ENCODE measurements at places on chromosomes 6 and 20.

- DNase-seq, result no peak
Observed at GRCh38 chr6:53544217-53544469, 758 bp downstream of the GCLC start.

GRCh38 chr6:11427723-11428245, 109.8 kb upstream of the TMEM170B start:
- no peak for DNase-seq

- no peak for DNase-seq
Observed at GRCh38 chr6:41451515-41452163, 94.5 kb upstream of the FOXP4 start.

GRCh38 chr6:31079656-31080261, 32.6 kb downstream of the C6orf15 start:
- peak; percentile 58 for DNase-seq

DNA sequence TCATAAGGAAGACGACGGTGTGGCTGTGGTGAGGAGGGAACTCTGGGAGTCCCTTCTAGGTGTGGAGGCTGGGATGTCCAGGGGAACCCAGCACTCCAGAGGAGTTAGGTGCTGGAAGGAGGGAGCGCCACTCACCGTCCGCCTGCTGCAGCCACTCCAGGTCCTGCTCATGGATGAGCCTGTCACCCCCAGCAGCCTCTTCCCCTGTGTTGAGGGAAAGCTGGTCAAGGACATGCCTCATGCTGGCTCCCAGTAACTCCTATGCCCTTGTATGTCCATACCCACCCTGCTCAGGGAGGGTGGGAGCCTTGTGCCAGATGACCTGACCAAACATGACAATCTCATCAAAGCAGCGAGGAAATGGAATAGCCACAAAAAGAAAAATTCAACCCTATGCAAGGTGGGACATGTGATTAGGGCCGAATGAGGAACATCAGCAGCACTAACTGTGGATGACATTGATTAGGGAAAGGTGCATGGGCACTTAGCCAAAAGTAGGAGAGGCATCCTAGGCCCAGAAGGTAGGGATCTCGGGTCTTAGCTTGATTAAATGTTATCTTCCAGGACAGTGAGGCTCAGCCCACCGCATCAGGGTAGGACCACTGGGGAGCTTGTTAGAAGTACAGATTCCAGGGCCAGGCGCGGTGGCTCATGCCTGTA, 3.0 kb downstream of the DNPH1 start:
- DNase-seq, result peak; percentile 11

- DNase-seq, result no peak
Observed at GRCh38 chr6:38480036-38480435, 159.7 kb downstream of the BTBD9 start.

DNA sequence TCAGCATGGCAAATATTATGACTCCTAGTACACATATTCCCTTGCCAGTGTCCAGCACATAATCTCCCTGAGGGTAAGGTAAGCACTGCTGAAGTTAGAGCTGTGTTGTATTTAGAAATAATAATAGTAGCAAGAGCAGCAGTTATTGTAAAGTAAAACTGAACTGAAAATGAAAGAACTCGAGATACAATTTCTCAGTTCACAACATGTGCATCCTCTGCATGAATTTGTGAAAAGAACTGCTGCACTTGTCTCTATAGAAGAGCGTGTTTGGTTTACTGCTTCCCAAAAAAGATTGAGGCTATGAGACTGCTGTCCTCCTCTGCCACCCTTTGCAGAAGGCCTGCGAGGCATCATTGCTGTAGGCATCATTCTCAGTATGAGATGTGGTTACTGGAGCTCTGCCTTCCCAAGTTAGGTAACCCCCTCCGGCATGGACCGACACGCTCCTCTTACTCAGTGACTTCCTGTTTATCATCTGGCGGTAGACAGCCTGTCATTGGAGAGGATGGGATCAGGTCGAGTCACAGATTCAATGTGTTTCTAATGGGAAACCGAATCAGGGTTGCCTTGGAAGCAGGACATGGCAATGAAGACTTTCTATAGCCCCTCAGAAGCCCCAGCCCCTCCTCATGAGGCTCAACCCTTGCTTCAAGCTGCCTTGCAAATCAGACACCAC, 48.1 kb downstream of the SLC24A3 start:
- no peak for DNase-seq

DNA sequence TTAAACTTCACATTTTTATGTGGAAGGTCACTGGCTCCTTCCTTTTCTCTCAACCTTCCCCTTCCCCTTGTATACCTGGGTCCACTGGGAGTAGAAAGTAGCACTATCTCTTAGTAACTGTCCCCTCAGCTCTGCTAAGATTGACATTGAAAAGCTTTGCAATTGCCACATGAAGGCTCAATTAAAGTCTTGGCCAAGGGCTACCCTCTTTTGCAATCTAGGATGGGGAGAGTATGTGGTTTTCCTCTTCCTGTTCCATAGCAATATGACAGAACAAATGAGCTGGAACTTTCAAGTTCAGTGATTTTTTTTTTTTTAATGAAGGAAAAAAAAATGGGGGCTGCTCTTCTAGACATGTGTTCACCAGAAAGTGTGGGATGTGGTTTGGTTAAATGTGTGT, 37.1 kb downstream of the PROKR2 start:
- DNase-seq, result no peak

- no peak for DNase-seq
Observed at GRCh38 chr20:17878912-17879602, 89.5 kb downstream of the SNX5 start.

DNA sequence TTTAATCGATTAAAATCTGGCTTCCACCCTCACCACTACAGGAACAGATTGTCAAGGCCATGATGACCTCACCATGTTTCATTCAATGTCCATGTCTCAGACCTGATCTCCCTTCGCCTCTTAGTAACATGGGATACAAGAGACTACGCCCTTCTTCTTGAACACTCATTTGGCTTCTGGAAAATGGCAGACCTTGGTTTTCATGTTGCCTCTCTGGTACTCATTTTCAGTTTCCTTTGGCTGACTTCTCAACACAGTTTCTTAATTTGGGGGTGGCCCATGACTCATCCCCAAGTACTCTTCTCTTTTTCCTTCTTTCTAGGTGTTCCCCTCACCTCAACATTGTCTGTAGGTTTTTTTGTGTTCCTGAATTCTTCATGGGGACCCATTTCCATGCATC, 22.7 kb downstream of the TMX4 start:
- DNase-seq, result no peak

- DNase-seq, result no peak
Observed at GRCh38 chr6:2749969-2750600, 637 bp downstream of the MYLK4 start.

DNA sequence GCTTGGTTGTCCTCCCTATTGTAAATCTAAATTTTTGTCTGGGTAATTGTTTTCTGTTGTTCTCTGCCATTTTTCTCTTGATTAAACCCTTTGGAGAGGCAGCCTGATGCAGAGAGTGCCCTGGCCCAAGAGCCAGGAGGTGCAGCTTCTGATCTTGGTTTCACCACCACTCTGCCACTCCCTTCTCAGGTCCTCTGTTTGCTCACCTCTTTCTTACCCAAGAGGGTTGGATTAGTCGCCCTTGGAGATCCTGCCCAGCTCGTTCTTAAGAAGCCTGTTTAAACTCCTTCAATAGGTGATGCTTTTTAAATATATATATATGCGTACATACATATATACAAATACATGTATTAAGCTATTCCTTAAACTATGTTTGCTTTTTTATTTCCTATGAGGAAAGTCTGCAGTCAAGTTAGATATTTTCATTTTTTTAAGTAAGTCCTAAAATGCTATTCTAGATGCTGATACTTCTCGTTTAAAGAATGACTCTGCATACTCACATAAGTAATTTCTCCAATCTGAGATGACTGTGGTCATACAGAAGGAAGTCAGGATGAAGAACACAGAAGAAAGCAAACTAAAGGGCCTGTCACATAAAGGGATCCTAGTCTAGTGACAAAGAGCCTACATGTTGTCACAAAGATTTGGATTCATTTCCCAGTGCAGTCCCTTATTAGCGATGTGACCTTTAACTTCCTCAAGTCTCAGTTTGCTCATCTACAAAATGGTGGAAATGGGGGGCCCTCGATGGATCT, 19.9 kb downstream of the TPD52L1 start:
- no peak for DNase-seq

- DNase-seq, result no peak
Observed at GRCh38 chr6:130600880-130601341, 226.3 kb upstream of the SMLR1 start.

GRCh38 chr20:42483730-42484303, 705.9 kb downstream of the PTPRT start:
- DNase-seq, result no peak

GRCh38 chr6:89734526-89734925, 85.1 kb downstream of the MDN1 start:
- DNase-seq, result no peak

- no peak for DNase-seq
Observed at GRCh38 chr20:10250902-10251301, 32.3 kb downstream of the SNAP25 start.

GRCh38 chr6:82268301-82268846, 20.8 kb upstream of the IBTK start:
- DNase-seq, result no peak

GRCh38 chr6:31907158-31907813, 5.4 kb upstream of the ZBTB12 start:
- DNase-seq, result peak; percentile 90

- DNase-seq, result no peak
Observed at GRCh38 chr6:94401311-94401710, 982.0 kb upstream of the EPHA7 start.

- peak; percentile 34 for DNase-seq
Observed at GRCh38 chr20:57061051-57061900, 205.2 kb downstream of the BMP7 start.

GRCh38 chr6:107793191-107793590, 30.9 kb downstream of the SCML4 start:
- DNase-seq, result no peak

DNA sequence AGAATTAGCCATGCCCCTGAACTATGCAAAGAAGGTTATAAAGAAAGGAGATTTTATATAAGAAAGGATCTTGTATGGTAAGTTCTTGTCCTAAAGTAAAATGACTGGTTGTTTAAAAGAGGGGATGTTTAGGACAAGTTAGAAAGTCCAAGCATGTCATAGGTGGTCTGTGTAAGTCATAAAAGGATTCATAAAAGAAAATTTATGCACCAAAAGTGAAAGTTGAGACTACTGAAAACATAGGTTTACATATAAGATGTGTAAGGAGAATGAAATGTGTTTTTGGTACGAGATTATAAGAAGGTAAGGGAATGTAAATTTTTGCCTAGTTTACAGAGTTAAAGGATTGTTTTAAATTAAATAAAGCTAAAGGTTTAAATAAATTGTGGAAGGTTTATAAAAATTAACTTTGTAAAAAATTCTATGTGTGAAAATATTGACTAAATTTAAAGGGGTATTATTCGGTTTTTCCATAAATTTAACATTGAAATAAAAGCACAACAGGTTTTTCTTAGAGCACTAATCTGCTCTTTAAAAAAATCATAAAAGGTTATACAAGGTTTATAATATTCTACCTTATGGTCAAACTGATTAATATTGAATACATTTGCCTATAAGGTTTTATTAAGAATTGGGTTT, 93.6 kb upstream of the UST start:
- DNase-seq, result no peak

DNA sequence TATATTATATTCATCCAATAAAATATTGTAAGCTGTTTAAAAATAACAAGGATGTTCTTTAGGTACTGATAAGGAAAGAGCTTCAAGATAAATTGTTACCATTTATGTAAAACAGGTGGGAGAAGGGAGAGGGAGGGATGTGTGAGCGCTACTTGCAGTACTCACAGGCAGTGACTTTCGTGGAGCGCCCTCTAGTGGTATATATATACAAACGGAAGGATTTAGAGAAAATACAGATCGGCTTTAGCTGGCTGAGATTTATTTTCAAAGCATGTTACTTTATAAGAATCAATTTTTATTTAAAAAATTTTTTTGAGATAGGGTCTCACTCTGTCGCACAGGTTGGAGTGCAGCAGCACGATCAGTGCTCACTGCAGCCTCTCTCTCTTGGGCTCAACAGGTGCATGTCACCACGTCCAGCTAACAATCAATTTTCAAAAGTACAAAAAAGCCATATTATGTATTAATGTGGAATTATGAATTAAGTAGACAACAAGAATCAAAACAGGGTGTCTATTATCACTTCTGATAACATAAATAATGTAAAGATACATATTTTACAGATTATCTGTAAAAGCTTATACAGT, 3.3 kb upstream of the MOG start:
- peak; percentile 65 for DNase-seq

DNA sequence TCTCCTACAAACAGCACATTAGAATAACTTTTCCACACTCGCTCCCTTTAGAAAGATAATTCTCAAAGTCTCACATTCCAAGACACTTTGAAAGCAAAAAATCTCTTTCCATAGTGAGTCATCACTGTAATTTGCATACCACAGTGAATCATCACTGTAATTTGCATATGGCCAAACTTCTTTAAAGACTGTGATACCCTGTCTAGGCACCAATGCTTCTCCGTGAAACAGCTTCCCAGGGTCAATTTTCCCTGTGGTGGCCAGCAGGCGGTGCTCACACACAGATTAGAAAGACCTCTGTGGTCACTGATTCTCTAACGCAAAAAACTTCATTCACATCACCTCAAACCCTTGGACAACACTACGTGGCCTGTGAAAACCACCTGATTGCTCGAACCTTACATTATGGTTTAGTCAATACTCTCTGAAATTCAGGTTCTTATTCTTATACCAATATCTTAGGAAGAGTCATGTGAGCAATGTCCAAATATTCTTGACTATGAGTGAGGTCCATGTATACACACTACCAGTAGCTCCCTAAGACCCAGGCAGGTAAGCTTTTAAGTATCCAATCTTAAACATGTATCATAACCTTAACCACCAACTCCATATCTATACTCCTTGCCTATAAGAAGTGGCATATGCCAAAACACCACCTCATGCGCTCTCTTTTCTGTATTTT, 78.5 kb upstream of the PHACTR1 start:
- DNase-seq, result peak; percentile 70

DNA sequence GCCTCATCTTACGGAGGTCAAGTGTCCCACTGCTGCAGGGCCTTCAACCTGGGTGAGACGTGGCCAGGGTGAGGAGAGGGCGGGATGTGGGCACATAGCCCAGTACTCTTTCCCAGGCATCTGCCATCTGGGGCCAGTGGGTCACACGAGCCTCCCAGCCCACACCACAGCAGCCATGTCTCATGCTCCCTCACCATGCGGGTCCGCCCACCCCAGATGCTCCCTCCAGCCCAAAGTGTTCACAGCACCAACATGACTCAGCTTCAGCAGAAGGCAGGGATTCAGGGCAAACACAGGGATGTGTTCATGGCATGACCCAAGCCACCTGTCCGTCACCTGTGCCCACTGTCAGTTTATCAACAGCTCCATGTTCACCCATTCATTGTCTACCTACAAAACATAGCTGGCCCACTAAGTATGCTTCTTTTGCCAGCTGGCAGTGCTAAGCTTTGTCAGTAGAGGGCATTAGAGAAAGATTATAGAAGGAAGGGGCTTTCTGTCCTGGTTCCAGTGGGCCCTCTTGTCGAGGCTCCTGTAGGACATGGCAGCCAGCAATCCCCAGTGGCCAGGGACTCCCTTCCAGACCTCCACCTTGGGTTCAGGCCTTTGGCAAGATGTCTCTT, 109.2 kb downstream of the FOXF2 start:
- DNase-seq, result no peak

DNA sequence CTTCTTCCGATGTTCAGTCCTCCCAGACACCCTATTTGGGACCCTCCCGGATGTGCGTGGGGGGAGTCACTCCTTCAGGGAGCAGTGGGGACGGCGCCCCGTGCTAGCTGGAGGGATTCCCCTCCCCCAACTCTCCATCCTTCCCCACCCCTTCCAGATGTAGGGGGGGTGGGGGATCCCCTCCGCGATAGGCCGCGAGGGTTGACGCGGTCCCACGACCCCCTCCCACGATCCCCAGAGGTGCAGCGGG, 548 bp downstream of the GNL1 start:
- no peak for DNase-seq
